ENCODE measurements at places on chromosomes 11 and 22. TPM values are rescaled to one million over a fixed set of nuclear protein-coding genes. Genes with fewer than 3 reads are reported as not detected.
A peak's percentile ranks its signal among the peaks of the same experiment; 100 is the strongest.

- no peak for DNase-seq
These were observed at the start of gene CNGA4 for GRCh38 chr11:6238902-6239301. CNGA4 (plus strand) TSS chr11:6239089; CDS start chr11:6239207, 118 bp downstream.

GRCh38 chr11:71444811-71445210, 3.4 kb downstream of the DHCR7 start:
- no peak for DNase-seq

GRCh38 chr11:102617466-102618008, 7.6 kb downstream of the MMP20 start:
- DNase-seq = no peak

- no peak for DNase-seq
These were observed 304.1 kb downstream of the GUCY1A2 start for GRCh38 chr11:106714199-106714598.

- DNase-seq = no peak
These were observed 63.2 kb upstream of the VPREB1 start for GRCh38 chr22:22181341-22181850.

DNA sequence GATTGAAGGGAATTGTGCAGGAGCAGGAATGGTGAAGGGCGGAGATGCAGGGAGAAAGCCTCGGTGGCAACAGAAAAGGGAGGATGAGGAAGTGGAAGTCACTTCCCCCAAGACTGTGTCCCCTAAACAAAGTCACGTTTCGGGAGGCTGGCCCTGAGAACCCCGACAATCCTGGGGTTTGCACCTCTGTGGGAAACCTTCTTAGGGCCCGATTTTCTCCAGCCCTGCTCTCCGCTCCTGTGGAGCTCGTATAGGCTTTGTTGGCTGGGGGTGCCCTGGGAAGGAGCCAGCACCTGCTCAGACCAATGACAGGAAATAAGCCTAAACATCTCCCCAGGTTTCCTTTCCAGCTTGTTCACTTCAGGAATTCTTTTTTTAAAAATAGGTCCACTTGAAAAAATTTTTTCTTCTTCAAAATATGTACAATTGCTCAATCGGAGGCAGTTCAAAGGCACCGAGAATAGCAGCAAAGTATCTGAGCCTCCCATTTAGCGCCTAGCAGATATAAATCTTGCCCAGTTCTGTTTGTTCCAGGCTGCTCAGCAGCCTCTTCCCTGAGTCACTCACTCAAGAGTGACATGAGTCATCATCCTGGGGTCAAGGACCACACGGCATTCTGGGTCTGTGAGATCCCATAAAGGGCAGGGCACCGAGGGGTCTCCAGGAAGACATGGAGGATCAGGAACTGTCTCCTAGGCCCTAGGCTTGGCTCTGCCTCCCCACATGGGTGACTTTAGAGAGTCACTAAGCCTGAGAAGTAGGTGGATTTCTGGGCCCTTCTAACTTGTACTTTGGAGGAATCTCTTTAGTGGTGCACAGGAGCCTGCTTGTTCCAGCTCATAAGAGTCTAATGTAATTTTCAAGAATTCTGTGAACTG, 34.0 kb downstream of the IRAG1 start:
- no peak for DNase-seq

DNA sequence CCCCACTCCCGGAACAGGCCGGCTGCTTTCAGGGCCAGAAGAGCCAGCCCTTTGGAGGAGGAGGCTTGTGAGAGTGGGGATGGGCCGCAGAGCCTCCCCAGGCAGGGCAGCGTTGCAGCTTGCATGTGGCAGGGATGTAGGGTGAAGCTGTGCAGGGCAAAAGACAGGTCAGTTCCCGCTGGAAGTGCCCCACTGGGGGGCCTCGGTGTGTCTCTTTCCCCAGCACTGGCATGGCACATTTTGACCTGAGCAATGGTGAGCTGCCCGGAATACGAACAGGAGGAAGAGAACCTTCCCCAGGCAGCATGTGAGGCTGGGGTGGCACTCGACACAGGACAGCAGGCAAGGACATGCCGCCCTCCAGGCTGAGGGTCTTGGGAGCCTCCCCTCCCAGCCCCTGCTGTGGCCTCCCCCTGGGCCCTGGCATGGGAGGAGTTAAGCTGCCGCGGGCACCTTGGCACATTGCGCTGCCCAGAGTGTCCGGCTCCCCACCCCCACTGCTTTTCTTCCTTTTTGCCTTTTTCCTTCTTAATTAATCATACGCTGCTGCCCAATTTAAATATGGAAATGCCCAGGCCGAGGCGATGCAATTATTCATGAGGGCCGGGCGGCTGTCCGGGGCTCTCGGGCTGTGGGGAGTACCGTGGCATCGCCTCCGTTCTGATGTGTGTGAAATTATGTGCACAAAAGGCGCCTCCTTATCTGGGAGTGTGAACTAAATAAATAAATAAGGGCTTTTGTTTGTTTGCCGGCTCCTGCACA, 76.0 kb upstream of the WNT7B start:
- DNase-seq = no peak

GRCh38 chr11:28038775-28039174, 69.2 kb downstream of the KIF18A start:
- DNase-seq = no peak

- DNase-seq = no peak
These were observed 108.3 kb downstream of the PKNOX2 start for GRCh38 chr11:125272821-125273220.

GRCh38 chr22:20182365-20182764, 31.5 kb upstream of the CCDC188 start:
- DNase-seq = no peak

DNA sequence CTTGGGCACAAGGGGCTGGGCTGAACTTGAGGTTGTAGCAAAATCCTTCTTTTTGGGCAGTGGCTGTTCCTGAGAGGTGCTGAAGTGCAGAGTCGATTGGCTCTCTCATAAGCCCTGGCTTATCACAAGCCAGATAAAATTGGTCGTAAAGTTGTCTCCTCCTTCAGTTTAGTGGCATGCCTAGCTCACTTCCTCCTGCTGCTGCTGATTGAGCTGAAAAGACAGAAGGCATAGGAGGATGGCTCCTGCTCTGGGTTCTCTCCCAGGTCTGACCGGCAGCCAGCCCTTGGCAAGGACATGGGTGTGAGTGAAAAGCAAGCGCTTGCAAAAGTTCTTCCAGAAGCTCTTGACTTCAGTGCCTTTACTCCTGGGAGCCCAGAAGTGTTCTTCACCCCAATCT, 83.9 kb downstream of the LDLRAD3 start:
- no peak for DNase-seq

DNA sequence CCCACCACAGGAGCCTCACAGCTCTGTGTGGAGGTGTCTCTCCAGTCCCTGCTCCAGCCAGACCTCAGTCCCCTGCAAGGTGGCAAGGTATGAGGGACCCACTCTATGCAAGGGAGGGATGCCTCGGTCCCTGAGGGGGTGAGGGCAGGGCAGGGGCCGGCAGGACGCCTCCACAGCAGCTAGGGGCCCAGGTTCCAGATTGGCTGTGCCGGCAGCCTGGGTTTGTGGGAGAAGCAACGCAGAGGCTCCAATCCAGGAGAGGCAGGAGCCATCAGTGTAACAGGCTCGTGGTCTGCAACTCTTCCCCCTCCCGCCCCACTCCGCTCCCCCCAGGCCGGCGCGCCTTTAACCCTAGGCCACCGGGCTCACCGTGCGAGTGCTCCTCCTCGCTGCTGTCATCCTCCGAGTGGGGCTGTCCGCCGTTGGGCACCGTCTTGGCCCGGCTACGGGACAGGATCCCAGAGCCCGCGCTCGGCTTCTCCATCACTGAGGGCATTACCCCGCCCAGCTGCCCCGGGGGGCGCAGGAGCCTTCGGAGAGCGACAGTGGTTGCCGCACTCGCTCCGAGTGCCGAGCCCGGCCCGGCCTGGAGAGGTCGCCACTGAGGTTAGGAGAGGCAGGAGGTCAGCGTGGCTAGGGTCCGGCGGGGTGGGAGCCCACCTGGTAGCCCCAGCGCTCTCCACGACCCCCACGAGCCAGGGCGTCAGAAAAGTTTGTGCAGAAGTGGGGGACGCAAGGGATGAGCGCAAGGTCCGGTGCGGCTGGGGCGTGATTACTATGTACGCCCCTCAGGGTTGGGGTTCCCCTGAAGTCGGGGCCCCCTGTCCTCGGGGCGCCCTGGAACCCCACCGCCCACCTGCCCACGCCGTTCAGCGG, 765 bp downstream of the RCOR2 start:
- DNase-seq = peak; percentile 52

DNA sequence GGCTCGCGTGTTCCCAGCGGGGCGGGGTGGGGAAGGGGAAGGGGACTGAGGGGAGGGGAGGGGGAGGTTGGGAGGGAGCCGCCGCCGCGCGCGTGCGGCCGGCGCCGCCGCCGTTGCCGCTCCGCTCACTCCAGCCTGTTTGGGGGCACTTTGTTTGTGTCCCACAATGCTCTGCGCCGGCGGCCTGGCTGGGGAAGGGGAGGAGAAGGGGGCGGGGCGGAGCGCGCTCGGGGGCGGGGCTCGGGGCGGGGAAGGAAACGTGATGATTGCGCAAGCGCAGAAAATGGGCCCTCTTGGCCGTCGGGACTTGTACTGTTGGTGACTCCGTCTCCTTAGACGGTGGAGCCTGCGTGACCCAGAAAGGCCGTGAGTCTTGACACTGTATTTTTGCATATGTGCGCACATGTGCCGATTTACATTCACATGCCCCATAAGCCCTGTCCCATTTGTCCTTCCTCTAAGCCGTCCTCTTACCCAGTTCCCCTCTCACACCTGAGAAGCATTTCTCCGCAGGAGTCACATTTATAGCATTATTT, at the start of gene ZBTB44:
Gene ZBTB44, minus strand, starts transcription at position 168 of the 536 bp plus-strand sequence. CDS start 53,044 bp downstream, outside the sequence.
- DNase-seq = peak; percentile 90

GRCh38 chr11:43789700-43790443, 90.8 kb upstream of the ALKBH3 start:
- no peak for DNase-seq

- DNase-seq = no peak
These were observed 47.3 kb downstream of the TENM4 start for GRCh38 chr11:79393362-79394043.

DNA sequence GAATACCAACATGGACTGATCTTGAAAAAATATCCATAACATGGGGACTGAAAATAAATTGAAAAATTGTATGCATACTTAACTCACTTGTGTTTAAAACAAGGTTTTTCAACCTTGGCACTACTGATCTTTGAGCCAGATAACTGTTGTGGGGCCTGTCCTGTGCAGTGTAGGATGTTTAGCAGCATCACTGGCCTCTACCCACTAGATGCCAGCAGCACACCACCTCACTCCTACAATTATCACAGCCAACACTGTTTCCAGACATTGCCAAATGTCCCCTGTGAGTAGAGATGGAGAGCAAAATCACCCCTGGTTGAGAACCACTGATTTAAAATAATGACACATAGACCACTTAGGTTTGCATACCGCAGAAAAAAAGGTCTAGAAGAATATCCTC, 45.0 kb upstream of the SLC1A2 start:
- DNase-seq = no peak

DNA sequence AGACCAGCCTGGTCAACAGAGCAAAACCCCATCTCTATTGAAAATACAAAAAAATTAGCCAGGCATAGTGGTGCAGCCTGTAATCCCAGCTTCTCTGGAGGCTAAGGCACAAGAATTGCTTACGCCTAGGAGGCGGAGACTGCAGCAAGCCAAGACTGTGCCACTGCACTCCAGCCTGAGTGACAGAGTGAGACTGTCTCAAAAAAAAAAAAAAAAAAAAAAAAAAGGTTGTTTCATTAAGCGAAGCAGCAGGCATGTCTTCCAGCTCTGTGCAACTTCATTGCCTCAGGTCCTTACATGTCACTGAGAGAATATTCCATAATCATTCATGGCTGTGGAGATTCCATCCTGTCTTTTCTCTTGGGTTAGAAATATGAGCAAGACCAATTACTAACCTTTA, 16.9 kb downstream of the GAB2 start:
- DNase-seq = no peak

GRCh38 chr11:18578975-18579598, 9.4 kb downstream of the UEVLD start:
- no peak for DNase-seq

DNA sequence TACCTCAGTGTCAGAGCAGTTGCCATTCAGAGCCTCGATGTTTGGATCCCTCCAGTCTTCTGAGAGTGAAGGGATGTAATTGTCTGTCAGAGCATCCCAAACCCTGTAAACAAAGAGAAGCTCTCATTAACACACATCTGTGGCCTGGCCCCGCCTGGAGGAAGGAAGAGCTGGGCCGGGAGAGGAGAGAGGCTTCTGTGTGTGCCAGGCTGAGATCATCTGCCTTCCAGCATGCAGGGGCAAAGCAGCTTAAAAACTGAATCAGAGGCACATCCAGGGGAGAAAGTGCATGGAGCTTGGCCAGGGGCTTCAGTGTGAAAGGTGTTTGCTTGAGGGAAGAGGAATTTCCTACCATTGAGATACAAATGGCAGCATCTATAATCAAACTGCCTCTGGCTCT, 14.5 kb downstream of the FEZ1 start:
- no peak for DNase-seq

- DNase-seq = no peak
These were observed 39.8 kb downstream of the DRD2 start for GRCh38 chr11:113435190-113435968.

- no peak for DNase-seq
These were observed 11.3 kb downstream of the IL17RA start for GRCh38 chr22:17096071-17096470.

- no peak for DNase-seq
These were observed 28.4 kb upstream of the HMOX1 start for GRCh38 chr22:35352214-35353111.

DNA sequence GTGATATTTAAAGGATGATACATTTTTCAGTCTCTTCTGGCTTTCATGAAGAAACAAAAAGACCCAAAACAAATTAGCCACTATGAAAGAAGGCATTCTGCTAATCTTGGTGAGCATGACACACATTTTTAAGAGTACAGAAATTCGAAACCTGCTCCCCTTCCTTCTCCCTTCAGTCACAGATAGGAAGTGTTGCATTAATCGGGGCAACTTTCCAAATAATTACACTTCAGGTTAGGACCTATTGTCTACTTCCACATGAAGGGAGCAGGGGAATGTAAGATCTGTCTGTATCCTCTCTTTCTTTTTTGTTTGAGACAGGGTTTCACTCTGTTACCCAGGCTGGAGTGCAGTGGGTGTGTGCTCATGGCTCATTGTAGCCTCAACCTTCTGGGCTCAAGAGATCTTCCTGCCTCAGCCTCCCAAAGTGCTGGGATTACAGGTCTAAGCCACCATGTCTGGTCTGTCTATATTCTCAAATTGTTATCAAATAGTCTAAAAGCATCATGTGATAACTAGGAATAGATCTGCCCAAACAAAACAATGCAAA, 45.8 kb downstream of the NCAM1 start:
- no peak for DNase-seq

DNA sequence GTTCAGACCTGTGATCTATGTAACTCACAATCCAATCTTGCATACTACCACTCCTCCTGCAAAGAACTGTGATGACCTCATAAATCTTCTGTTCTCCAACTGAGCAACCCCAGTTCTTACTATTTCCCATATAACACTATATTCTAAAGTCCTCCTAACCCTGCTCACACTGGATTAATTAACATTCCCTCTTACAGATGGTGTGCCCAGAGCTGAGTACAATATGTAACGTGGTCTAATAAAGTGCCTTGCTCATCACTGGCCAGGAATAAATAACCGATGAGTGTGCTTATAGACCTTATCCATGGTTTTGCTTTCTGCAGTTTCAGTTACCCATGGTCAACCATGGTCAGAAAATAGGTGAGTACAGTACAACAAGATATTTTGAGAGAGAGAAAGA, 28.6 kb downstream of the PRCP start:
- DNase-seq = no peak

The DDX25 gene
- 0.80 TPM for total RNA-seq

The TIGD3 gene
- total RNA-seq = 1.0 TPM

The P2RY2 gene
- 0.52 TPM for total RNA-seq

The KCNJ11 gene
- total RNA-seq = 0.42 TPM

The KRTAP5-7 gene
- total RNA-seq = not detected

The FAM118A gene
- total RNA-seq = 24.1 TPM

The OR2AG2 gene
- total RNA-seq = 0.05 TPM

The MIOX gene
- 0.61 TPM for total RNA-seq

The SCUBE1 gene
- total RNA-seq = 0.52 TPM

The RGL4 gene
- 29.8 TPM for total RNA-seq

The APOBEC3B gene
- total RNA-seq = 6.8 TPM
